ENCODE measurements at places on chromosomes 3 and 15.

DNA sequence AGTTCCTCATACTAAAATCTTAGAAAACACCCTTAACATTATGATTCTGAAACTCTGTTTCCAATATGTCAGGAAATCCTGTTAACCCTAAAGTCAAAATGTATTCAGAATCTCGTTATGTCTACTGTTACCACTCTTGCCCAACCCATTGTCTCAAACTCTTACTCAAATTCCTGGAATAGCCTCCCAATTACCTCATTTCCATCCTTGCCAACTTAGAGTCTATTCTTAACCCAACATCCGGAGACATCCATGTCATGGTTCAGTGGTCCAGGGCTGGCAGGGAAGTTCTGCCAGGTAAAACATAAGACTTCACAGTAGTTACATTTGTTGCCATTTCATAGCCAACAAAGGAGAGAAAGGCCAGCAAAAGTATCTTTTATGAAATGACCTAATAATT lies 593.9 kb downstream of the PYDC2 start:
- no peak for DNase-seq

DNA sequence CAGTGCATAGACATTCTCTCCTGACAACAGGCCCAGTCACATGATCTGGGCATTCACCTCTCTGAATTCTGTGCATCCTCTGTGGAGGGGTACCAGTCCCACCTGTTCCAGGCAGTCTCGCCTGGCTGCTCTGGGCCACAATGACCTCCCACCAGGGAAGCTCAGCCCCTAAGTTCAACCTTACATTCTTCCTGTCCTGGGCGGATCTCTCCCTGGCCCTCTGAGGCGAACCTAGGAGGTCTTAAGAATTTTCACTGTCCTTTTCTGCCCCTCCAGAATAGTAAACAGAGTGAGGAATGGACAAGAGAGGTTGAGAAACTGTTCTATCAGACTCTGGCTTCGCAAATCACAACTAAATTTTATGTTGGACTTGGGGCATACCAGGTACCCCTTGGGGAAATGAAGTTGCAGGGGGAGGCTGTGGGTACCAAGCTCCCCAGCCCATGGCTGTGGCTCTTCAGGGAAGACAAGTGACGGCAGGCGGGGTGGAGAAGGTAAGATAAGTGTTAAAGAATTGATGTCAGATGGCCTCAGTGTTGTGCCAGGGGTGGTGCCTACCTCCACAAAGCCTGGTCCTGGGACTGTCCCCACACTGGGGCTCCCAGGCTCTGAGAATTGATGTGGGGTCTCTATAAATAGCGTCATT lies 5.3 kb downstream of the SCN5A start:
- no peak for DNase-seq

GRCh38 chr15:44489464-44489863 lies 47.5 kb upstream of the EIF3J start:
- DNase-seq, result peak; percentile 71

GRCh38 chr15:60737217-60737616 lies 258.3 kb upstream of the ICE2 start:
- DNase-seq, result no peak

- no peak for DNase-seq
These were observed at the start of gene RTP2 for GRCh38 chr3:187702507-187703033. Gene RTP2, minus strand, starts transcription at chr3:187702557. Its CDS starts 429 bp downstream, at chr3:187702128.

DNA sequence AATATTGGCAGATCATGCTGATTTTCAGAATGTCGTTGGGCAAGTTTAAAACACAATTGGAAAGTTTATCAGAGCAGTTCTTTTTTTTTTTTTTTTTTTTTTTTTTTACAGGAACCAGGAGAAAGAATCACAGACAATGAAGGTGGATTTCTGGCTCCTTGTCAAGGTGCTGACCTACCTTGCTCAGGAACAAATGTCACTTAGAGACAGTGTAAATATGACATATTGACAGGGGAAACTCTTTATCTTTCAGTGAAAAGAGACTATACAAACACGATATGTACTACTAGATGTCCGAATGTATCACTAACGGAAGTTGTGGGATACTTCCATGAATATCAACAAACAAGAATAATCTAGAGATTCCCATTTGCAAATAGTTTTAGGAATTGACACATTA lies 237.3 kb downstream of the FMN1 start:
- DNase-seq, result no peak

- DNase-seq, result no peak
These were observed 243.1 kb downstream of the ADAMTS17 start for GRCh38 chr15:100098705-100099104.

DNA sequence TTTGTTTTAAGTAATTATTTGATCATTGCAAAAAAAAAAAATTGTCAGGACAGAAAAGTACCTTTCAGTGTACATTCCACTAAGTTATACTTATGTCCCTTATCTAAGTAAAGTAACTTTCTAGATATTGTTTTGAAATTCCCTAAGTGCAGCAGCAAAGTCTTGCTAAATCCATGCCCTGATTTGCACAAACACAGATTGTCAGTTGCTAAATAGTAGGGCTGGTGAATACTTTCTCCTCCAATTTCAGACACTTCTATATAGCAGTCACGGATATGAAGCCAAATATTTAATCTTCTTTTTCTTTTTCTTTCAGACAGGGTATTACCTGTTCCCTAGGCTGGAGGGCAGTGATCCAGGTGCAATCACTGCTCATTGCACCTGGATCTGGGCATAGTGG lies 12.9 kb downstream of the LRRC2 start:
- DNase-seq, result no peak

DNA sequence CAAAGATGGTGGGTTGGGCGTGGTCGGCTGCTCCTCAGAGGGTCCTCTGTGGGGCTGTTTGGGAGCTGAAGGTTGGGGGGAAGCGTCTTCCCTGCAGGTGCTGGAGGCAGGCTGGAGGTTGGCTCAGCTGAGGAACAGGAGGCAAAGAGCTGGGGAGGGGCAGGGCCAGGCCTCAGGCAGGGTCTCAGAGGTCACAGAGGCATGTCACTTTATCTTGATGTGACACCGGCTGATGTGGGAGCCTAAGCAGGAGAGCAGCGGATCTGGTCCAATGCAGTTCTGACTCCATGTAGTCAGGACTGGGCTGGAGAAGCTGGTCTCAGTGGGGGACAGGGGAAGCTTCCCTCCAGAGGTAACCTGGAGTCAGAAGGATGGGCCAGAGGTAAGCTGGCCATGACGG lies 7.7 kb upstream of the GNAT1 start:
- DNase-seq, result no peak

DNA sequence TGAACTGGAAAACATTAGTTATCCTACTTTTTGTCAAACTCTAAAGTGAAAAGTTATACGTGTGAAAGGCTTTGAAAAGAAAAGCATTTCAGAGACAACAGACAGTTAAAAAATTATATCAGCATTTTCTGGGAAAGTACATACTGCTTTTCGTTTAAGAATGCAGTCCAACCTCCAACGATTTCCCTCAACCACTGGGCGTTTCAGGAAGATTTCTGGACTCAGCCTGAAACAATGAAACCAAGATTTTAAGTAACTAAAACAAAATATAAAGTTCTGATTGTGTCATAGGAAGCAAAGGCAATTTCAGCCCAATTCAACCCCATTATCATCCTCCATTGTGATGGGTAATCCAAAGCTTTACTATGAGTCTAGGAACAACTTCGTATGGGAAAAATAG lies 110.7 kb downstream of the PLD1 start:
- no peak for DNase-seq

GRCh38 chr3:99934975-99935797 lies 117.5 kb downstream of the CMSS1 start:
- no peak for DNase-seq

DNA sequence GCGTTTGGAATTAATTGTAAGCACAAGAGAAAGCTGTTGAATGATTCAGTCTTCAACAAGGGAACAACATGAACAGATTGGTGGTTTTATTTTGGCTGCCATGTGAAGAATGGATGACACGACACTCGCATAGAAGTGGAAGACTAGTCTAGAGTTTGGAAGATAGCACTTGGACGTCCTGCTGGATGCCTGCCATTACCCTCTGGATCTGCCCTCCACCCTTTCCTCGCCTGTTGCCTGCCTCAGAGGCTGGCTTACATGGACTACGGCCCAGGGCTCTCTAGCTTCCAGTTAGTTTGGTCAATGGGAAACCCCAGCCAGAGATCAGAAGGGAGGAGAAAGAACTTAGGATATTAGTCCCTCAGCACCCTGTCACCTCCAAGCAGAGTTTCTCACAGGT lies 493.5 kb downstream of the FHIT start:
- no peak for DNase-seq

DNA sequence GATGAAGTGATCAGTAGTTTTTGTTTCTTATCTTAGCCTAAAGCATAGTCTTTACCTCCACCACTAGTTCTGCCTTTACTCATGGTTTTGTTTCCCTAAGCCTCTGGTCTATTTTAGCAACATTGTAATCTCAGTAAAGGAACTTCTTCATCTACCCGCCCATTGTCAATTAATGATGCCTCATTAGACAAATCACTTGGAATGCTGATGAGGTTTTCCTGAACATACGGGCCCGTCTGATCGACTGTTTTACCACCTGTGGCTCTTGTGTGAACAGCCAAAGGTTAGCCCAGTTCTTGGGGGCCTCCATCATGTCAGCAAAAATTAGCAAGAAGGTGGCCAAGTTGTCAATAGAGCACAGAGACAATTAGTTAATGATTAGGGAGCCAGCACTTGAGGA lies 470.1 kb upstream of the ARRDC4 start:
- DNase-seq, result no peak

GRCh38 chr3:172869368-172869771 lies 118.8 kb downstream of the ECT2 start:
- DNase-seq, result no peak

DNA sequence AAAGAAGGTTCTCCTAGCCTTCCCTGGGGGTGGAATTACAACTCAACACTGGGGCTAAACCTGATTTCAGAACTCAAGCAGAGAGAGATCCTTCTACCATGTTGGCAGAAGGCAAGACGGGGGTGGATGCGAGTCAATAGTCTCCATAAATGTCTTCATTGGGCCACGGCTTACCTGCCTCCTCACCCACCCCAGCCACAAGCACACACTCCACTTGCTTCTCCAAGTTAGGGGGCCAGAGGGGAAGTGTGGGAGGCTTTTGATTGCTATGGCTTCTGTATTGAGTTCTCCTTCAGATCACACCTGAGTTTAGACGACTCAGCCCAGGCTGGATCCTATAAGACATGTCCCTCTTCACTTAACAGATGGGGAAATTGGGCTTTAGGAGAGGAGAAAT lies 178.9 kb downstream of the UACA start:
- no peak for DNase-seq

DNA sequence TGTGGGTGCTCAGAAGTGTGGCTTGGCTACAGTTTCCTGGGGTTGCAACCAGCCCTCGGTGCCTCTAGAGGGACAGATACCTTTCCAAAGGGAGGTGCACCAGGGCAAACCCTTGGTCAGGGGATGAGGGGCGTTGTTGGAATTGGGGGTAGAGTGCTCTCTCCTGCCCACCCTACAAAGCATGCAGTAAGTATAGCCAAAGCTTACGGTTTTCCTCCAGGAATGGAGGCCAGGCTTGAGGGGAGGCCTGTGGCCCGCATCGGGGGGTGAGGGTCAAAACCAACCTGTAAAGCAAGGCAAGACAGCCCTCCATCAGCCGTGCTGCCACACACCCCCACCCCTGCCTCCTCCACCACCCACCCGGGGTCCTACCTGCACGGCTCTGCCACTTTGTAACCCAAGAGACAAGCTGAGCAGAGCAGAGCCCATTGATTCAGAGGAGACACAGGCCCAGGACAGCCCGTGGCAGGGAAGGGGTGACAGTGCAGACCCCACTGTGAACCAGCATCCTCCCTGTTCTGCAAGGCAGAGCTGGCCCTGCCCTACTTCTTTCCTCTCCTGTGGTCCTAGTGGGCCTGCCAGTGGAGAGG lies 41.5 kb downstream of the TLE3 start:
- DNase-seq, result no peak

- DNase-seq, result no peak
These were observed 93.2 kb downstream of the CD47 start for GRCh38 chr3:107997671-107998070.

DNA sequence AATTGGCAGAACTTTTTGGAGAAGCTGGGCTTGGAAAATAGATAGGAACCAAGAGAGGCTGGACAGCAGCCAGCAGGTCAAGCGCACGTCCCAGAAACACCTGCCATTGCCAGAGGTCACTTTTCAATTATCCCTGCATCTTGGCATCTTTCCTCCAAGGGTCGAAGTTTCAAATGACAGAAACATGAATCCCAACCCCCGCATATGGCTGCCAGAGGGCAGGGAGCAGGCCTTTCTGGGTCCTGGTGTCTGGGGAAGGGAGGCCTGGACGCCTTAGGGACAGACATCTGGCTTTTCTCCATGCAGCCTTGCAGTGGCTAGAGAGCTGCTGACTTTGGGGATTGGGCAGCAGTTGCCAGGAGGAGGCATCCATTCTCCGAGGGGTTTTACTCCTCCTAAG lies 164.5 kb upstream of the TPM1 start:
- no peak for DNase-seq

DNA sequence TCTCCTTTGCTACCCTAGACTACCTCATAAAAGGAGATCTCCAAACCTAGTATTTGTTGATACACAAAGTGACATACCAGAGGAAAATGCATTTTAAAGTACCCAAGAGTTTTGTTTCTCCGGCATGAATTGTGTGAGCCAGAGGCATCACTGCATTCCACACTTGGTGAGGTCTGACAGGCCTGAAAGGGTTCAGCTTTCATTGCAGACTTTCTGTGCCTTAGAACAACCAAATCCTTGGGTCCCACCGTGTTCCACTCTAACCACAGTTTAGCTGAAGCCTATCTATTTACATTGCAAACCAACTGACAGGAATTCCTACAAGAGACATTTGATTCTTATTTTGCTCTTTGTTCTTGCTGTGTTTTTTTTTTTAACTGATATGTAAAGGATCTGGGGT lies 21.0 kb upstream of the EID1 start:
- DNase-seq, result no peak

- DNase-seq, result peak; percentile 58
These were observed 47.2 kb downstream of the PPARG start for GRCh38 chr3:12336099-12336498.

DNA sequence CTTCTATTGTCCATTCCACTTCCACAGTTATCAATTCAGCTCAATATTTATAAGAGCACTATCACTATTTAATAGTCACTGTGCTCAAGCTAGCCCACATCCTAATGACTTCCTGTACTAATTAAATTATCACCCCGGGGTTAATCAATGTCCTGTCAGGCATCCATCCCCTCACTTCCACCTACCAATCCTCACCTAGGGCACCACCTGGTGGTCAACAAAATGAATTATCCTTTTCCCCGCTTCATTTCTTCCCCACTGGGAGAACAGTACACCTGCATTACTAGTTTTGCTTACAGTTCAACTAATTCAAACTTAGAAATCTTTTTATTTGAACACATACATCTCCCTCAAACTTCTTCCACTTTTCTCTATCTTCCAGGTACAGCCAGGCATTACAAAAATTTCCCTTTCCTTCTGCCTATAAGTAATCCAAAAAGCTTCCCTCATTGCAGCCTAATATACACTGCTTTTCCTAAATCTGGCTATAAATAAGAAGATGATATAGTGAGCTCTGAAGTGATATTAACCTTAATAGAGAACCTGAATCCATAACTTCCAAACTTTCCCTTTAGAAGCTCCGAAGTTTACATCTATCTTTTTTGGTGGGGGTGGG lies 68.5 kb downstream of the TMCC1 start:
- no peak for DNase-seq

All from non-pigmented ciliary epithelial cell (primary cell).